ENCODE measurements at places on chromosomes 3 and 15. TPM values are rescaled to one million over a fixed set of nuclear protein-coding genes. Genes with fewer than 3 reads are reported as not detected.

GRCh38 chr15:90650117-90650955 is 66.8 kb upstream of the BLM start:
- DNase-seq = peak; percentile 93

GRCh38 chr3:53795176-53795575 is 51.0 kb downstream of the CHDH start:
- no peak for DNase-seq

NANOGP8 gene
- total RNA-seq = not detected

ACTC1 gene
- not detected for total RNA-seq

DNA sequence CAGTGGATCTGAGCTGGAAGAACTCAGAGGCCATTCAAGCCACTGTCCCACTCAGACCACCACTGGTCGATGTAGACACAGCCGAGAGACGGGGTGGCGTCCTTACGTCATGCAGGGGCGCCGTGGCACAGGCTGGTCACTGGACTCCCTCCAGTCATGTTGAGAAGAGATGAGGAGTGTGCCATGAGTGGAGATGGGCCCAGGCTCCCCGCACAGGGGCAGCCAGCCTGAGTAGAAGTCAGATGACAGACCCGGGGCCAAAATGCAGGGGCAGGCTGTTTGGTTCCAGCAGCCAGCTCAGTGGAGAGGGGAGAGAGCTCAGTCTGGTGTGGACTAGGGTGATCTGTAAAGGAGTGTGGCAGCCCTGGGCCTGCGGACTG is 33.4 kb upstream of the KIF23 start:
- DNase-seq = no peak

GOLGA8K gene
- 1.5 TPM for total RNA-seq

MYL3 gene
- not detected for total RNA-seq

FMN1 gene
- total RNA-seq = 1.3 TPM

- no peak for DNase-seq
These were observed 220.5 kb downstream of the TJP1 start for GRCh38 chr15:29601811-29602210.

FGF12 gene
- 2.1 TPM for total RNA-seq

ATR gene
- 27.6 TPM for total RNA-seq

DNA sequence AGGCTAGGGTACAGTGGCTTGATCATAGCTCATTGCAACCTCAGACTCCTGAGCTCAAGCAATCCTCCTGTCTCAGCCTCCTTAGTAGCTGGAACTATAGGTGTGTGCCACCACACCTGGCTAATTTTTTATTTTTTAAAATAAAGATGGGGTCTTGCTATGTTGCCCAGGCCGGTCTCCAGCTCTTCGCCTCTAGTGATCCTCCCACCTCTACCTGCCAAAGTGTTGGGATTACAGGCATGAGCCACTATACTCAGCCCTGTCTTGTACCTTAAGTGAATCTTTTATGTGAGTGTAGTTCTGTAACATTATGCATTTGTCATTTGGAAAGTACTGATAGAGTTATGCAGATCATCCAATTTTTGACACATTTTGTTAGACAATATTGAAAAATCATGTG is 66.9 kb upstream of the C15orf39 start:
- DNase-seq = no peak

DNA sequence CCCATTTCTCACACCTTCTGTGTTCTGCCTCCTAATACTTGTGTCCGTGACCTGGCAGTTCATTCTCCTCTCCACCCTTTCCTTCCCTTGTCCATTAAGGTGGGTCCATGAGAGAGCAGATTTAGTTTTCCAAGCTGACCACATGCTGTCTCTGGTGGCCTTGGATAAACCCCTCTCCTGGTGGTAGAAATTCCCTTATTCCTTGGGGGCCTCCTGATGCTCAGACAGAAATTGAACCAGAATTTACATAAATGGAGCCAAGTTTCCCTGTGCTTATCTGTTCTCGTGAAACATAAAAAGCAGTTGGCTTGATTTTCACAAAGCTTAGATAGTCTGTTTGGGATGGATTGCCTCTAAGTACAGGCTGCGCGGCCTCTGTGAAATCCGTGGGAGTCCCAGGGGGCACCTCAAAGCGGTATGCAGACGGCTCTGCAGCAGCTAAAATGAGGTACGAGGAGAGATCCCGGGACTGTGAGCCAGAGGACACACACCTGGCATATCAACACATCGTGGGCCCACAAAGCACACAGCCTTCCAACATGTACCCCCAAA is 101.0 kb upstream of the NMNAT3 start:
- DNase-seq = no peak

- peak; percentile 84 for DNase-seq
These were observed 152.7 kb downstream of the SUCNR1 start for GRCh38 chr3:152026033-152026556.

RYR3 gene
- not detected for total RNA-seq

SPINT1 gene
- total RNA-seq = 8.0 TPM

- DNase-seq = no peak
These were observed 138.3 kb upstream of the FAM3D start for GRCh38 chr3:58804914-58805313.

- DNase-seq = no peak
These were observed at the start of gene DUT for GRCh38 chr15:48330855-48331795. Gene DUT, plus strand, starts transcription at chr15:48331429. Its CDS starts 87 bp downstream, at chr15:48331516.

DNA sequence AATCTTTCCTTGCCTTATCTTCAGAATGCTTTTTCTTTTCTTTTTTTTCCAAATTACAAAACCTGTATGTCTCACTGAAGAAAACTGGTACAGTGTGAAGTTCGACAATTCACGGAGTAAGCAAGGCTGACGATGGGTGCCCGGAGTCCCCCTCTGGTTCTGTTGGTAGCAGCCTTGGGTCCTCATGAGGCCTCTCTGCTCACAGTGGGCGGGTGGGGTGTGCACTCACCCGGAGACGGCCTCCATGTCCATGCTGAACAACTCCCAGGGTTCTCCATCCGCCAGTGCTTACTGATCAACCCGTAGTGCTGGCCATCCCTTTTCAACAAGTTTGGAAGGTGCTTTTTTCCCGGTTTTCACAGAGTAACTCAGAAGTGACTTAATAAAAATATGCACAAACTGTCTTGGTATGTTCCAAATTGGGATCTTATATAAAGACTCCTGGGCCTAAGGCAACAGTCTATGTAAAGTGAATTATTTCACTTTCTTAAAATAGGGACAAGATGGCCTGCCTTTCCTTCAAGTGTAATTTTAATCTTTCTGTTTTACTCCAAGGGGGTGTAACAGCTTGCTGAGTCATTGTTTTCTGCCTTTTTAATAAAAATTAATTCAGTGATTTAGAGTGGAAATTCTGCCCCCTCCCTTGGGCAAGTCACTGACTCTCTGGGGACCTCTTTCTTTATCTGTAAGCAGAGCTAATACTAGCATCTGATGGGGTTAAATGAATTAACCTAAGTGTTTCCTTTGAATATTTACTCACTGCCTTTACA is 23.7 kb downstream of the LRRK1 start:
- DNase-seq = no peak

DNA sequence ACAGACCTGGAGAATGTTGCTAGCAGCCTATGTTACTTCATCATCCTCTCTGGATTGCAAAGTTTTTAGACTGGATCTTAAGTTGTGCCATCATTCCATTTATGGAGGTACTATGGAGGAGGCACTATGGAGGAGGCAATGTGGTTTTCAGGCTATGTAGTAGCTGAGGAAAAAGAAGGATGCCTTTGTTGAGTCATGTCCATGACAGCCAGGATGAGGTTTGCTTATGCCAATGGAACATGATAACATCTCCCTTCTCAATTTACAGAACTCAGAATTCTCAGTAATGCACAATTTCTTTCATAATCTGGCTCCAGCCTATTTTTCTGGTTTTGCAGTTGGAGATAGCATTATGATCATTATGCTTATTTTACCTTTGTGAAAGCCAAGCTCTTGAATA is 65.9 kb upstream of the TMEM108 start:
- no peak for DNase-seq

TGM5 gene
- total RNA-seq = not detected

DNA sequence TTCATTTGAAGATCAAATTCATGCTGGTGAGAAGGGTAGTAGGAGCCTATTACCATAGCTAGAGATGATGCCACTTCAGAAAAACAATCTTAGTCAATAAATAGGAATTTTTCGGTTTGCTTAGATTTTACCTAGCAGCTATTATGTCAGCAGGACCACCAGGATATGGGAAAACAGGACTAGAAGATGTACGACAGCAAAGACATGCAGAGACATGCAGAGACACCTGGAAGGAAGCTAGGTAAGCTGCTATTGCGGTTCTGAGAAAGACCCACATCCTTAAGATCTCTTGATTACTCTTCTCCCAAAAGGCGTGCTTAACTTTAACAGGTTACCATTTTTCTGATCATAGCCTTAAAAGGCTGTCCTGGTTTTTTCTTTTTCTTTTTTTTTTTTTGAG is 64.8 kb upstream of the THSD4 start:
- no peak for DNase-seq

EID1 gene
- total RNA-seq = 293 TPM

MB21D2 gene
- total RNA-seq = 14.1 TPM

DNA sequence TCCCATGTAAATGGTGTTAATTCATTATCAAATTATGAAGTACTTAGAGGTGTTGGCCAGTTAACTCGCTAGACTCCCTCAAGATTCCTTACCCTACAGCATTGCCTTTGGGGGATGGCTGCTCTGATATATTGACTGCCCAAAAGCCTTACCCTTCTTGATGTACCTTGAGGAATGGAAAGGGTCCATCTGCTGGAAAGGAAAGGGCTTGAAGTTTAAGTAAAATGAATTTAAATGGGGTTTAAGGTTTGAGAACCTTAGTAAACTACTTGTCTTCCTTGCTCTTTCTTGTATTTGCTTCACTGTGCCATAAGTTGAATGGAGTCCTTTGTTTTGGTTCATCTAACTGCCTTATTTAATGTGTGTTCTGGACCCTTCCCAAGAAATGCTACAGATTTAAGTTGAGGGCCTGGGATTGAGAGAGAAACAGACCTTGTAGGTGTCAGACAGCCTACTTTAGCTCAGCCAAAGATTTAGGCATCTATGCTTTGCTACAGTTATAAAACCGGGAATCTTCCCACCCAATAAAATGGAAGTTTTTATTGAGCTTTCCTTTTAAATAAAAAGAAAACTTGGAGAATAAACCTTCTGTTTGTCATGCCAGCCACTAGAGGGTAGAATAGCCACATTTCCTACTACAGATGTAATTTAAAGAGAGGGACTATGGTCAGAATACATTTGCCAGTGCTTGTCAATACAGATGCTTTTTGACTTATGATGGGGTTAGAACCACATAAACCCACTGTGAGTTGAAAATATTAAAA is 25.3 kb downstream of the CMSS1 start:
- DNase-seq = no peak

CYP11A1 gene
- total RNA-seq = not detected

DNA sequence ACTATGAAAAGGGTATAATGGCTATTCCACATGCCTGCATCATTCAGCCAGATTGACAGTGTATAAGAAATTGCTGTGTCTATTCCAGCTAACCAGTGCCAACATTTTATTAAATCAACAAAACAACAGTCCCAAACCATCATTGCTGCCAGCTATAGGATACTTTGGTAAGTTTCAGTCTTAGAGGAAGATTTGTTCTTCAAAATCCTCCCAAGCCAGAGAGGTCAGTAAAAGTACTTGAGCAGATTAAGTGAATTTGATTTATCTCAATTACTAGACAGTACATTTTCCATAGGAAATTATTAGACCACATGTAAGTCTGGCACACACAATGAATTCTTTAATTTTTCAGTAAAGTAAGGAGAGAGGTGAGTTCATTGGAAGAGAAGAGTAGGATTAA is 50.7 kb downstream of the TFG start:
- no peak for DNase-seq

SSUH2 gene
- not detected for total RNA-seq

EPHB3 gene
- 0.19 TPM for total RNA-seq

- DNase-seq = no peak
These were observed 16.1 kb downstream of the AMOTL2 start for GRCh38 chr3:134357914-134358811.

ETV5 gene
- total RNA-seq = 25.9 TPM

TP63 gene
- 0.39 TPM for total RNA-seq

- no peak for DNase-seq
These were observed 1.3 kb downstream of the NEDD4 start for GRCh38 chr15:55991802-55992768.

DNA sequence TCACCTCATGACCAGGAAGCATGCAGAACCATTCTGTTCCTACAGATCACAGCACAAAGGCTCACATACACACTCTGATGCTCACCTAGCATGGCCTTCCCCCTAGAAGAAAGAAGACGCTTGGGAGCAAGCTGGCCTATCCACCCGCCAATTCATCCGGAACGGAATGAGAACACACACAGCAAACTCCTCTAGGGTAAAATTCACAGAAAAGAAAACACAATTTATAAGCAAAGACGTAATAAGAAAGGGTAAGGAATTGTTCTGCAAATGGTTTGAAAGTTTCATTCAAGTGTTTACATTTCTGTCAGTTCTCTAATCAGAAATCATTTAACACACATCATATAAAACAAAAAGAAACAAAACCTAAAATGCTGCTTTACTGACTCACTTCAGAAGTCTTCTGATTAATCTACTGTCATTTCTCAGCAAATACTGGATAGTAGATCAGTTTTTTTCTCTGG is 218.1 kb downstream of the OSBPL10 start:
- DNase-seq = no peak

DNA sequence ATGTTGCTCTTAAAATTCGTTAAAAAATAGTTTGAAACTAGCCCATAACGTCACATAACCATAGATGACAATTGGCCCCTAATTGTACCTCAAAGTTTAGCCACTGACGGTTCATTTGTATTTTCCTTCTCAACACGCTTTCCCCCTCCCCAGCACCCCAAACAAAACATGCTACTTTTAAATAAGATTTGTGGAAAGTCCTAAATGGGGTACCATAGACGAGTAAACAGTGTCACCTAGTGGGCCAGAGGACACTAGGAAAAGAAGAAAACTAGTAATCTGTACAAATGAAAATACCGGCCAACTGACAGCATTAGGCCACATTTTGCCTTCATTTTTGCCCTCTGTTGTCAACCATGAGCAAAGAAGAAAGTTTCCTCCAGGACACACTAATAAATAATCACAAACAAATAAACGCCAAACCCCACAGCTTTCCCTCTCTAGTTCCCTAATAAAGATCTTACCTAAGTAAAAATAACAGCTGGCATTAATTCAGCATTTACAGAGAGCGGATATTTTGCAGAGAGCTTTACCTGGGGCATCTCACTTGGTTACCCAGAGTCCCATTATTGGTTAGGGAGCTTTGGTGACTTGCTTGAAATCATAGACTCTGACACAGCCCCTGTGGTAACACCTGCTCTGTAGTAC is 175.1 kb upstream of the ATP11B start:
- no peak for DNase-seq

DNA sequence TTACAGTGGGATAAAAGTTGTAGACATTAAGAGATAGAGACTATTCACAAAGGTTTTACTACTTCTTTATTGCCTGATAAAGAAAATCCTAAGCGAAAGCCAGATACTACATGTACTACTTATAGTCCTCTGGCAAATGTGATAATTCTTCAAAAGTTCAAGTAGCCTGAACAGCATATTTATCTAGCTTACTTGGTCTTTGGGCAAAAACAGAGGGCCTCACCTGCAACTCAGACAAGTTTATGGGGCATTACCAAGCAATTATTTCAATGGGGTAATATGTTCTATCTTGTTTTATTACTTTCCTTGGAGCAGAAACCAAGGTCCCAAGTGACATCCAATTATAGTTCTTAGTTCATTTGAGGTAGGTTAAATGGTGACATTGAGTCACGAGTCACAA is 390.1 kb upstream of the ARHGEF26 start:
- DNase-seq = no peak
